ENCODE measurements at places on chromosomes 5 and 9.

DNA sequence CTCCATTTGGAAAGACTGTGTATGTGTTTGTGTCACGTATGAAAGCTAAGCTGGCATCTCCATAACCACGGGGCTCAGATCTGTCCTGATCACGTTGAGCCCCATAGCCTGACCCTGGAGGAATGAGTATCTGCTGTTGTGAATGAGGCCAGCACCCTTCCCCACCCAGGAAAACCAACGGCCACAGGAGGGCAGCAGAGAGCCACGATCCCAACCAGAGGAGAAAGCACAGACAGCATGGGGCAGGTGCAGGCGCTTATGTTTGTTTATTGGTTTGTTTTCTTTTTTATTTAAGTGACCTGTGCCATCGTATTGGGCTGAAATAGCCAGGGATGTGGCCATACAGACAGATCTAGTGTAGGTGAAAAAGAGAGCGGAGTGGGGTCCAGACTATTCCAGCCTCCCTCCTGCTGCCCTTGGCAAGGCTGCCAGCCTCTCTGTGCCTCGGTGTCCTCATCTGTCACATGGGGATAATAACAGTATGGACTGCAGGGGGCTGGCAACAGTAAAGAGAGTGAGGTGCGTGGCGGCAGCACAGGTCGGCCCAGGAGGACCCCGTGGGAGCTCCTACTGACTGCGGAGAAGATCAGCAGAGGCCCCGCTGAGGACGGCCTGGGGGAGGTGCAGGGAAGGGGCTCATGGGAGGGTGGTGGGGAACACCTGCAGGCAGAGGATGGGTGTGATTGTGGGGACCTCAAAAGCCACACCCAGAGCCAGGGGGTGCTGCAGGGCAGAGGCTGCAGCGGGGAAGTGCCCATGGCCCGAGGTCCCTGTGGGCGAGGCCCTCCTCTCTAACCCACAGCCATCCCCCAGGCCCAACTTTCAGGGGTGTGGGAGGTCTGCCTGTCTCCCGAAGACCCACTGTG is 12.1 kb downstream of the OR2V2 start:
- DNase-seq = peak; percentile 55

DNA sequence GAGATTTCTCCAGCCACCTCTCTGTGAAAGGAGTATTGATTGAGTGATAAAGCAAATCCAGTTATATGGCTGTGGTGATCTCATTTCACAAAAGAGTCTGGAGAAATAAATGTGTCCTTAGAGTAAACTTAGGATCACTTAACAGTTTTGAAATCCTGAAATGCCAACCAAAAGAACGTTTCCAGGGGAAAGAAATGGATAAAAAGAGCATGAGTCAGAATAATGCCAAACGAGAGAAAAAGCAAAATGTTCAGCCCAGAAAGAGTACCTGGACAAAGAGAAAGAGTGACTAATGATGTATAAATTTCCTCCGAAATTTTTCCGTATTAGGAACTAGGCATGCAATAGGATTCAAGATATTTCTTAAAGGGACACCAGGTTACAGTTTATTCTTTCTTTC is 463.1 kb upstream of the CDH10 start:
- no peak for DNase-seq

- DNase-seq = no peak
Observed at GRCh38 chr9:15416880-15417279, 5.8 kb upstream of the SNAPC3 start.

- DNase-seq = no peak
Observed at GRCh38 chr9:16720386-16720785, 150.1 kb downstream of the BNC2 start.

DNA sequence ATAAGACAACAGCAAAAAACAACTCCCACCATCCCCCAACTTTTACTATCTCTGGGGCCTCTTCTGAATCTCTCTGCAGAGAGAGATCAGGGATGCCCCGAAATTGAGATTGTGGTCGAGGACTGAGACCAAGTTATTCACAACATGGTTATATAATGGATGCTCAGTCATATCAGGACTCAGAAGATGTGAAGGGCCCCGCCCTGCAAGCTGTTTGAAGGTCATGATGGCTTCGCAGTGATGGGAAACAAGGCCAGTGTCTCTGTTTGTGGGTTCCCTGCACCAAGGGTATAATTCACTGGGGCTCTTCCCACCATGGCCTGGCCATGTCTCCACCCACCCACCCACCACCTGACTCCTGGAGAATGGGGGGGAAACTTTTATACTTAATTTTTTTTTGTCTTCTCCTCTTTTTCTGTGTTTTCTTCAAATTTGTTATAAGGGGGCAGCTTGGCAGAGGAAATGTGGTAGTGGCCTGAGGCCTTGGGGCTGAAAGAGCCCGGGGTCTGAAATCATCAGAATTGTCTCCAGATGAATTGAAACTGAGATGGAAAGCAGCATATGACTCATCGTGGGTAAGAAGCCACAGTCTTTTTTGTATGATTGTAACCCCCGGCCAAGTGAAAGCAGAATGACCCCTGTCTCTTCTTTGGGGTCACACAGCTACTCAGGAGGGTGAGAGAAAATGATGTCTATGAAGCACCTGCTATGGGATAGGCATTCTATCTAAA is 15.0 kb upstream of the TEX48 start:
- no peak for DNase-seq

DNA sequence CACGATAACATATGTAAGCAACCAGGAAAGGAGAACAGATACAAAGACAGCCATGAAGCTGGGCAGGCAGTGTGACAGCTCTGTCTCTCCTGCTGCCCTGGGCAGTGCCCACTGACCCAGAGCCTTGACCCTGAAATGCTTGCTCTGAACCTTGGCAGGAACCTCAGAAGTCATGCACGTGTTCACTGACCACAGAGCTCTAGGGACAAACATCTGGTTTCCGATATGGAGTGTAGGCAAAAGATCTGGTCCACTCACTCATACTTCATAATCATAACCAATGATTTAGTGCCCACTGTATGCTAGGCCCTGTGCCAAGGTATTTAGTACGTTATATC is 102.6 kb downstream of the FSTL4 start:
- DNase-seq = no peak

GRCh38 chr9:91697201-91697600 is 252.8 kb downstream of the ROR2 start:
- DNase-seq = no peak

- DNase-seq = no peak
Observed at GRCh38 chr9:134350416-134350994, 24.2 kb downstream of the RXRA start.

GRCh38 chr5:116032094-116032517 is at the start of gene ARL14EPL:
Gene ARL14EPL, plus strand, starts transcription at chr5:116032472. Its CDS starts 18,994 bp downstream, at chr5:116051466.
- DNase-seq = no peak

- no peak for DNase-seq
Observed at GRCh38 chr9:35029852-35030251, 40.3 kb downstream of the DNAJB5 start.

- DNase-seq = no peak
Observed at GRCh38 chr9:93826905-93827544, 128.1 kb downstream of the BARX1 start.

- DNase-seq = no peak
Observed at GRCh38 chr5:51388488-51389287, 5.4 kb downstream of the ISL1 start.

- no peak for DNase-seq
Observed at GRCh38 chr9:445033-445432, 230.4 kb downstream of the DOCK8 start.

- DNase-seq = no peak
Observed at GRCh38 chr9:27408001-27408400, 111.1 kb upstream of the EQTN start.

DNA sequence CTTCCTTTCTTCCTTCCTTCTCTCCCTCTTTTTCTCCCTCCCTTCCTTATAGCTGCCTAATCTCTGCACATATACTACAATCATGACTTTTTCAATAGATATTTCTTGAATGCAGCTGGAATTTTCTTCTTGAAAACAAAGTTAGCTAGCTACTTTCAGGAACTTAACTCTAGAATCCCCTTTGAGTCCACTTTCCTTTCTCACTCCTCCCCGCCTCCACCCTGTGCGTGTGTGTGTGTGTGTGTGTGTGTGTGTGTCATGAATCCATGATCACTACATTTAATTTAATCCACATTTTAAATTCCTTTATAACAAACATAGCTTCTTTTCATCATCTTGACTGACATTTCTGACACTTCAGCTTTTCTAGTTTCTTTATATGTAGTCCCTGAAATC is 167.5 kb upstream of the KLF9 start:
- no peak for DNase-seq

DNA sequence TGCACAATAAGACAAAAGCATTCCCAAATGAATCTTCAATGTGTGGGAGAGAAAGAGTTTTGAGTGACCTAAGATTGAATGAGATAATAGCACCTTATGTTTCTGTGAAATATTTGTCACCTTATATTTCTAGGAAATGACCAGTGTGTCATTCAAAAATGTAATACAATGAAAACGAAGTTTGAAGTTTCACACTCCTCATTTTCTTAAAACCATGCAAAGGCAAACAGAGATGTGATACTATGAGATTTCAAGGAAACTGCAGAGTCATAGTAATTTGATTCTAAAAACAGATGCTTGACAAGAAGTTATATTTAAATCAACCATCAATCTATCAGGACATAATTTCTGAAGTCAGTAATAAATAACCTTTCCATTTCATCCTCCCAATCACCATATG is 13.6 kb upstream of the ABCA1 start:
- no peak for DNase-seq

GRCh38 chr9:15725953-15726352 is 173.1 kb downstream of the CCDC171 start:
- DNase-seq = no peak

DNA sequence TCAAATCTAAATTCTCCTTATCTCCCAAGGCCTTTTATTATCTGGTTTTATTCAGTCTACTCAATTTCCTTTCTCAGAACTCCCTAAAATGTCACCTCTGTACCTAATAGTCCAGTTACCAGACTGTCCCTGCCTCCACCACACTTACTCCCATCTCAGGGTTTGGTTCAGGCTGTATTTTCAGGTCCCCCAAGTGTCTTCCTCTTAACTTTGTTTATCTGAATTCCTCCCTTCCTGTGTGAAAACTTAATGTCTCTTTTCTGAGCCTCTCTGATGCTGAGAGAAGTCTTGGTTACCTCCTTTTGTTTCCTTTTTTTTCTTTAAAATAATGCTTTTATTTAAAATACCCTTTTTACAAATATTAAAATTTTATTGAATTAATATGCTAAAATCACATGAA is 133.4 kb downstream of the PAM start:
- no peak for DNase-seq

DNA sequence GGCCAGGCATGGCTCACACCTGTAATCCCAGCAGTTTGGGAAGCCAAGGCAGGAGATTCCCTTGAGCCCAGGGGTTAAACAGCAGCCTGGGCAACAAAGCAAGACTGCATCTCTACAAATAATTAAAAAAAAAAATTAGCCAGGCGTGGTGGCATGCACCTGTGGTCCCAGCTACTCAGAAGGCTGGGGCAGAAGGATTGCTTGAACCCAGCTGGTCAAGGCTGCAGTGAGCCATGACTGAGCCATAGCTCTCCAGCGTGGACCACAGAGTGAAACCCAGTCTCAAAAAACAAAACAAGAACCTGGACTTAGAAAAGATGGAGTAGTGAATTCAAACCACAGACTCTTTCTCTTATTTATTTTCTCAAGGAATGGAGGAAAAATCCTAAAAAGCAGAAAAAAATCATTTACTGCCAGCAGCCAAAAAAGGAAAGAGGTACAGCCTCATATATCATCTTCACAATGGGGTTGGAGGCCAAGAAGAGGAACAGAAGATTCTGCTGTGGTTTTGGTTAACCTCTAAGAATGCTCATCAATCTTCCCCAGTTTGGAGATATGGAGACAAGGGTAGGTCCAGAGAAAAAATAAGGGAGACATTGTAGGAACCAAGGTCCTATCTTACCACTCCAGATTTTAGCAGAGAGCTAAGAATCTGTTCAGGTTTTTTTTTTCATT is 40.0 kb upstream of the MYO10 start:
- no peak for DNase-seq

DNA sequence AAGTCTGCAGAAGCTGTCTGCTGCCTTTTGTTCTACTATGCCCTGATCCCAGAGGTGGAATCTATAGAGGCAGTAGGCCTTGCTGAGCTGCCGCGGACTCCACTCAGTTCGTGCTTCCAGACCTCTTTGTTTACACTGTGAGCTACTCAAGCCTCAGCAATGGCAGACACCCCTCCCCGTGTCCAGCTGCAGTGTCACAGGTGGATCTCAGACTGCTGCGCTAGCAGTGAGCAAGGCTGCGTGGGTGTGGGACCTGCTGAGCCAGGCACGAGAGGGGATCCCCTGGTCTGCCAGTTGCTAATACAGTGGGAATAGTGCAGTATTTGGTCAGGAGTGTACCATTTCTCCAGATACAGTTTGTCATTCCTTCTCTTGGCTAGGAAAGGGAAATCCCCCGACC is 99.6 kb downstream of the SLCO4C1 start:
- no peak for DNase-seq

- DNase-seq = no peak
Observed at GRCh38 chr5:141663506-141663905, 12.3 kb upstream of the FCHSD1 start.

DNA sequence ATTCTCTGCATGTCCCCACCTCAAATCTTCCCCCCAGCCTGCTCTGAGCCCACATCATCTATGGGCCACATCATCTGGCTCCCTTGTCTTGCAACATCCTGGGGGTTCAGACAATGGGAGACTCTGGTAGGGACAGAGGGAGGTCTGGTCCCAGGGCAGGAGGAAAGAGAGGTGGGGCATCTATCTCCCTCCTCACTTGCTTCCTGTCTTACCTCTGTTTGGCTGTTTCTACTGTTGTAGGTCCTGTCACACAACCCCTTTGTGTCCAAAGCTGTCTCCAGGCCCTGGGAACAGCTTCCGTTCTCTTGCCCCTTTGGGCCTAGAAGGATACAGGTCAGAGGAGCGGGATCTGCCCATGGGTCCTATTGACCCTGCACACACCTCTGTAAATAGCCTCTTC is 227.2 kb downstream of the NSG2 start:
- DNase-seq = no peak

- DNase-seq = no peak
Observed at GRCh38 chr5:156328161-156328560, 1.2 kb downstream of the SGCD start.

GRCh38 chr9:38281196-38281595 is 111.3 kb upstream of the ALDH1B1 start:
- no peak for DNase-seq

GRCh38 chr9:126516936-126517832 is 96.5 kb upstream of the LMX1B start:
- DNase-seq = no peak

Data from NCI-H187 (cell line).